ENCODE measurements at places on chromosomes 6 and 20. TPM values are rescaled to one million over a fixed set of nuclear protein-coding genes. Genes with fewer than 3 reads are reported as not detected.

SLPI gene
- 11.8 TPM for total RNA-seq

EPPIN gene
- not detected for total RNA-seq

CLDN20 gene
- not detected for total RNA-seq

CDSN gene
- not detected for total RNA-seq

KHDC1 gene
- total RNA-seq, result 3.9 TPM

SLC18B1 gene
- total RNA-seq, result 5.9 TPM

ANGPT4 gene
- total RNA-seq, result not detected

C6orf132 gene
- total RNA-seq, result 3.5 TPM

PLG gene
- total RNA-seq, result not detected

BCAS4 gene
- total RNA-seq, result 30.7 TPM

NRN1 gene
- total RNA-seq, result 0.65 TPM

CFB gene
- total RNA-seq, result 1.6 TPM

ECT2L gene
- not detected for total RNA-seq

SLC16A10 gene
- 0.56 TPM for total RNA-seq

ULBP3 gene
- total RNA-seq, result 2.9 TPM

All from A549 treated with GW870086 at 1 μM for 4 hours (cell line).